ENCODE measurements at places on chromosomes 3 and 15. TPM values are rescaled to one million over a fixed set of nuclear protein-coding genes. Genes with fewer than 3 reads are reported as not detected.

DNA sequence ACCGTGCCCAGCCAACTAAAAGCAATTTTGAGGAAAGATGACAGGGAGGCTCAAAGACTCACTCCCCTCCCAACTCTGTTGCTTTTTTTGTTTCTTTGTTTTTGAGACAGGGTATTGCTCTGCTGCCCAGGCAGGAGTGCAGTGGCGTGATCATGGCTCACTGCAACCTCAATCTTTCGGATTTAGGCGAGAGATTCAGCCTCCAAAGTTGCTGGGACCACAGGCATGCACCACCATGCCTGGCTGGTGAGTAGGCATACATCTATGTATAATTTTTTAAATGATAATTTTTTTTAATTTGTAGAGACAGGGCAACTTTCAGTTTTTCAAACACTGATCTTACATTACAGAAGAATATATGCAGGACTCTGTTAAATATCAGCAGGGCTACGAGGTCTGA is 15.8 kb upstream of the THUMPD3 start:
- no peak for DNase-seq
- no peak overlapping the region for H3K4me3 ChIP-seq
- H3K27me3 ChIP-seq: no peaks in the 10 kb centered on the region
- H3K36me3 ChIP-seq: no peaks in the 10 kb centered on the region

GRCh38 chr15:27512281-27513001 is 541.5 kb downstream of the GABRG3 start:
- peaks cover 9% of the 10 kb centered on the region for H3K36me3 ChIP-seq
- no peaks in the 10 kb centered on the region for H3K27me3 ChIP-seq
- H3K4me1 ChIP-seq: no peaks in the 10 kb centered on the region
- no peak for DNase-seq

GRCh38 chr3:34000301-34000700 is 201.9 kb downstream of the PDCD6IP start:
- no peak overlapping the region for H3K4me3 ChIP-seq
- no peak for DNase-seq
- H3K4me1 ChIP-seq: no peaks in the 10 kb centered on the region

GRCh38 chr3:99236576-99236975 is 335.1 kb upstream of the DCBLD2 start:
- H3K4me3 ChIP-seq: no peak overlapping the region
- H3K4me1 ChIP-seq: no peaks in the 10 kb centered on the region
- H3K27me3 ChIP-seq: no peaks in the 10 kb centered on the region
- no peaks in the 10 kb centered on the region for H3K36me3 ChIP-seq

DNA sequence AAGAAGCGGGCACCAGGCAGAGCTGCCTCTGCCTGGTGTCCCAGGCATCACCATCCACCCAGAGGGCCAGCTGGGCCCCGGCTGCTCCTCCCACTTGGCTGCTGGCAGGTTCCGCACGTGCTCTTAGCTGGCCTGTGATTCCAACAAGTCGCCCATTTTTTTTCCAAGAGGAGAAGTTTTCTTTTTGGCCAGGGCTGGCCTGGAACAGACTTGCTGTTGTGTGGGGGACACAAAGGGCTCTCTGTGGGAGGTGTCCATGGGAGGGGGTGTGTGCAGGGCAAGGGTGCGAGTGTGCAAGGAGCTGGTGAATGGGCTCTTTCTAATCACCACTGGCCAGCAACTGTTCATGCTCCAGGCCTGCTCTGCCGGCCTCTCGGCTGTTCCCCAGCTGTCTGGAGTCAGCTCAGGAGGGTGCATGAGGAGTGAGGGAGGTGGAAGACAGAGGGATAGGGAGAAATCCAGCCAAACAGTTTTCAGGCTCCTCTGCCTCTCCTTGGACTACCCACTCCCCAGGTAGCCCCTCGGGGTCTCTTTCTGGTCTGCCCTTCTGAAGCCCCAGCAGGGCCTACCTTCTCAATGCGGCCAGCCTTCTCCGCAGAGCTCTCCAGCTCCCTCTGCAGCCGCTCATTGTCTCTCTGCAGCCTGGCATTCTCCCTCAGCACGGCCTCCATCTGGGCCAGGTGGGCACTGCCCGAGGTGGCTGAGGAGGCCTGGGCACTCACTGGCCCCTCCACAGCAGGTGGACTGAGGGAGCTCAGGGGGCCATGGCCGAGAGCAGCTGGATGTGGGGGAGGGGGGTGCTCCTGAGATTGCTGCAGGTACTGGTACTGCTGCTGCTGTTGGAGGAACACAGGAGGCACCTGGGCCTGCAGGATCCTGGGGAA is 7.1 kb downstream of the AMOTL2 start:
- no peak overlapping the region for H3K27ac ChIP-seq
- H3K4me1 ChIP-seq: peaks cover 38% of the 10 kb centered on the region
- DNase-seq: no peak
- 0 out of 2 replicates have a peak, but pooled peaks cover 2% of the 10 kb centered on the region for H3K27me3 ChIP-seq
- peaks cover 51% of the 10 kb centered on the region for H3K36me3 ChIP-seq

GRCh38 chr3:102195198-102195948 is 239.4 kb upstream of the ZPLD1 start:
- no peak overlapping the region for H3K4me3 ChIP-seq
- H3K27ac ChIP-seq: no peak overlapping the region
- H3K36me3 ChIP-seq: no peaks in the 10 kb centered on the region
- DNase-seq: no peak
- H3K27me3 ChIP-seq: no peaks in the 10 kb centered on the region
- H3K4me1 ChIP-seq: no peaks in the 10 kb centered on the region

GRCh38 chr3:39196671-39197356 is 4.4 kb upstream of the XIRP1 start:
- H3K36me3 ChIP-seq: no peaks in the 10 kb centered on the region
- H3K4me1 ChIP-seq: peaks cover 3% of the 10 kb centered on the region
- no peak overlapping the region for H3K27ac ChIP-seq
- DNase-seq: no peak
- H3K4me3 ChIP-seq: no peak overlapping the region
- no peaks in the 10 kb centered on the region for H3K27me3 ChIP-seq

DNA sequence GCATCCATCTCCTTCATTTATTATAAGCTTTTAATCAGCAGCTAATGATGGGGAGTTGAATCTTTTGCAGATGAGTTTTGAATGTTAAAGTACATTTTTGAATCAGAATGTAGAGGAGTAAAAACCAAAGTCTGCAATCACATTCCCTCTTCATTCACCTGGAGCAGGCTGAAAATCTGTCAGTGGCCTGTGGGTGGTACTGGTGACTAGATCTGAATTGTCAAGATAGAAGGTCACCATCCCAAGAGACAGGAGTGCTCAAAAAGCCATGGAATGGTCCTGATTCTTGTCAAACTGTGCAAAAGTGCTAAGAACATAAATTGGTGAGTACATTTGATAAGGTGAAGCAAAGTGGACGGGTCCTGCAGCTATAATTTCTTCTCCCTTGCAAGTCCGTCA is 881.3 kb upstream of the NR2F2 start:
- no peaks in the 10 kb centered on the region for H3K27me3 ChIP-seq
- H3K36me3 ChIP-seq: no peaks in the 10 kb centered on the region
- no peak for DNase-seq

GRCh38 chr3:65233561-65233960 is 545.8 kb upstream of the ADAMTS9 start:
- no peaks in the 10 kb centered on the region for H3K36me3 ChIP-seq
- no peak overlapping the region for H3K4me3 ChIP-seq
- no peak overlapping the region for H3K27ac ChIP-seq
- no peaks in the 10 kb centered on the region for H3K4me1 ChIP-seq

DNA sequence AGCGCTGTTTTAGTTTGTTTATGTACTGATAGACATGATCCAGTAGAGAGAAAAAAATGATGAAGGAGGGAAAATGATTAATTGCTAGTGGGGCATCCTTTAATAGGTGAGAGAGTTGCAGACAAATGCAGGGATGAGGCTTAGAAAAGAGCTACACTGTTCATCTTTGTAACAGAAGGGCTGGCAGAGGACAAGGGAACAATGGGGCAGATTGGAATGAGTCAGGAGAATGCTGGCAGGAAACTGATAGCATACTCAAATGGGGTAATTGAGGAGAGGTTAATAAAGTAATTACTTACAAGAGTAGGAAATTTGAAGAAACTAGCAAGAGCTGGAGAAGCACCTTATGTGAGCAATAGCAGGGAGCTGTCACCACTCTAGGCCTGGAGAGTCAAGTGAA is 170.9 kb downstream of the OXSM start:
- no peak overlapping the region for H3K4me3 ChIP-seq
- H3K27me3 ChIP-seq: no peaks in the 10 kb centered on the region
- no peak overlapping the region for H3K27ac ChIP-seq
- H3K36me3 ChIP-seq: no peaks in the 10 kb centered on the region

DNA sequence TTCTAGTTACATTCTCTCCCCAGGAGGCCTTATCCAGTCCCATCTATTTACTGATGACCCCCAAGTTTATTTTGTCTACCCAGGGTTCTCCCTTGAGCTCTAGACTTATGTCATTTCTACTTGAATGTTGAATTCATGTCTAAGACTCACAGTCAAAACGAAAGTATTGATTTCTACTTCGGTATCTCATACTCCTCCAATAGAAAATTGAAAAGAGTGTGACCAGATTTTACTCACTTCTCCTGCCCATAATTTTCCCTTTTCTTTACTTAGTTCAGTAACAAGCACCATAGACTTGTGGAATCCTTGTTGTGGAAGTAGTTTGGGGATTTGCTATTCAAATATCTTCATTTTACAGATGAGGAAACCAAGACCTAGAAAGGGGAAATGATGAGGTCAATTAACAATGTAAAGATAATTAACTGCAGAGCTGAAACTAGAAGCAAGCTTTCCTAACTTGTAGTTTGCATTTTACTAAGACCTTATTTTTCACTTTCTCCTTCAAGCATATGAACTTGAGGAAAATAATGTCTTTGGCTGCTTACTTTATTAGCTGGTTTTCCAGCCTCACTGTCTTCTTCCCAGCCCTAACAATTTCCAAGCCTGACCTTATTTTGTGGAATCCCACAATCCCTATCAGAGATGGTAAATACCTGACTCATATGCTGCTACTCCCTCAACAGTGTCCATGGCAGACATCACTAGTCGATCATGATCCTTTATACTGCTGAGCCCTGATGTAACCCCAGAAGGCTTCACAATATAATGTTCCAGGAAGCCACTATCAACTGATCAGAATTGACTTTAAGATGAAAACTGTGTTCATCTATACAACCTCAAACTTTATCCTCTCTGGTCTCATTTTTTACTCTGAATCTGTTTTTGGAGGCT is 123.9 kb upstream of the AGBL1 start:
- no peaks in the 10 kb centered on the region for H3K36me3 ChIP-seq
- H3K27ac ChIP-seq: no peak overlapping the region
- H3K27me3 ChIP-seq: no peaks in the 10 kb centered on the region
- DNase-seq: no peak
- no peak overlapping the region for H3K4me3 ChIP-seq
- no peaks in the 10 kb centered on the region for H3K4me1 ChIP-seq

Gene SMCO1
- total RNA-seq: not detected
